Uterus (tissue), 4 donors: ENCODE measurements at places on chromosomes 2 and 18.
A peak's percentile ranks its signal among the peaks of the same experiment; 100 is the strongest.

DNA sequence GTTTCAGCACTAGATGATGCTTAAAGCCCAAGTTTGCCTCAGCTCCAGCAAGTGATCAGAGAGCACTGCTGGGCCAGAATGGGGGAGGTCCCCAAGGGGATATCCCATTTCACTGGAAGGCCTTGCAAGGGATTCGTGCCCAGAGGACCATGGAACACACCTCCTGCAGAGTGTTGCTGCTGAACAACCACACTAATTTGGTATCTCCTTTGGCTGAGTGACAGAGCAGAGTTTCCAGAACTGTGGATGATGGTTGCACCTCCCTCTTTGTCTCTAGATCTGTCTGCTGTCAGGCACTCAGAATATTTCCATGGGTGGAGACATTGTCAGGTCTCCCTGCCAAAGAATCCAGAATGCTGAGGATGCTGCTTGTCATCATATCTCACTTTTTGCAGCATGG, 484.8 kb upstream of the NETO1 start:
- DNase-seq = no peak

DNA sequence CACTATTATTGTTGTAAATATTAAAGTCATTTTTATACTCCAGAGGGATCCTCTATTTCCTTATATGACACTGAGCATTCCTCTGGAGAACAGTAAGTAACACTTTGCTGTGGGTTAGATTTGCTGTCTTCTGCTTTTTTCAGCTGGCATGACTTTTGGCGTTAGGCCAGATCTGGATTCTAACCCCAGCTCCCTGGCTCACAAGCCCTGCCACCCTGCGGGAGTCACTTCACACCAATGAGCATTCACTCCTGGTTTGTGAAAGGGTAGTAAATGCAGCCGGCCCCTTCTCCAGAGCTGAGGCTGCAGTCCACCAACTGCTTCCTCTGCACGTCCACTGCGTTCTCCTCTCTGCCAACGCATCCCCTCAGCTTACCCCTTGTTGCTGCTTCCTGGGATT, 373.8 kb upstream of the RAB6C start:
- no peak for DNase-seq

- DNase-seq = peak; percentile 4
These were observed 67.9 kb downstream of the LRRFIP1 start for GRCh38 chr2:237695201-237695780.

GRCh38 chr2:4931721-4932365, 760.3 kb upstream of the SOX11 start:
- DNase-seq = no peak

GRCh38 chr2:51013079-51013932, 18.6 kb downstream of the NRXN1 start:
- no peak for DNase-seq
